ENCODE measurements at places on chromosomes 6 and 20.

- DNase-seq = no peak
These were observed 17.0 kb downstream of the CST9 start for GRCh38 chr20:23588434-23589403.

- DNase-seq = no peak
These were observed 50.6 kb downstream of the RNF24 start for GRCh38 chr20:3964719-3965118.

- no peak for DNase-seq
These were observed 37.4 kb downstream of the CITED2 start for GRCh38 chr6:139337001-139337400.

- no peak for DNase-seq
These were observed 56.2 kb upstream of the RIPOR2 start for GRCh38 chr6:24991810-24992467.

- no peak for DNase-seq
These were observed 48.5 kb downstream of the KIF13A start for GRCh38 chr6:17938901-17939300.

- DNase-seq = no peak
These were observed 377.0 kb upstream of the NOX3 start for GRCh38 chr6:155832596-155832995.

DNA sequence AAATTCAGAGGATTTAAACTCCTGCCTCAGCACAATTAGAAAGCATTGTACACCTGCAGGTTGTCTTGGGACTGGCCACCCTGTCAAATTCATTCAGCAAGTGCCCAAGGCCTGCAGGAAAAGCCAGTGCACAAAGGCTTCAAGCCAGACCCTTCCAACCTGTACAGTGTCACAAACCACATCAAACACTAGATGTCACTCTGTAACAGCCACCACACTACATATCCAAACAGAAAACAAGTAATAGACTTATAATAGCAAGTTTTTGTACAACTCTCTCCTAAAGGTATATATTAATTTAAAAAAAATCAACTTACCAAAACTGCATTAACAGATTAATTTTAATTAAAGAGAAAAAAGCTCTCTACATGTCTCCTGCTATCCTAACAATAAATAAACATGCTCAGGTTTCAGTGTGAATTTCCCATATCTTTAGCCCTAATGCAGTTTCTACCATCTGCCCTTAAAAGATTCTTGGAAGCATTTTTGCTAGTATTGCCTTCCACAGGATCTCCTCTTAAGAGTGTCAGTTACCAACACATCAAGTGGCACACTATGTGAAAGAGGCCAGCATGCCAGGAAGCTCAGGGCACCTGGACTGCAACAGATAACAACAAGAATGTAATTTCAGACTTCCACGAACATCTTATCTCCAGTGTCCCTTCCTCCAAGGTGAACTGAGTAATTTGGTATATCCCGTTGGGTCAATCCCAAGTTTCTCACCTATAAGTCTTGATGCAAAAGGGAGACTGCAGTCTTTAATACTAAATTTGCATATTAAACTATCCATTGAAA is 47.5 kb downstream of the RALGAPA2 start:
- DNase-seq = no peak

GRCh38 chr20:36786663-36787062 is 13.1 kb upstream of the DSN1 start:
- no peak for DNase-seq

- DNase-seq = no peak
These were observed 30.3 kb downstream of the UTRN start for GRCh38 chr6:144315226-144315980.

DNA sequence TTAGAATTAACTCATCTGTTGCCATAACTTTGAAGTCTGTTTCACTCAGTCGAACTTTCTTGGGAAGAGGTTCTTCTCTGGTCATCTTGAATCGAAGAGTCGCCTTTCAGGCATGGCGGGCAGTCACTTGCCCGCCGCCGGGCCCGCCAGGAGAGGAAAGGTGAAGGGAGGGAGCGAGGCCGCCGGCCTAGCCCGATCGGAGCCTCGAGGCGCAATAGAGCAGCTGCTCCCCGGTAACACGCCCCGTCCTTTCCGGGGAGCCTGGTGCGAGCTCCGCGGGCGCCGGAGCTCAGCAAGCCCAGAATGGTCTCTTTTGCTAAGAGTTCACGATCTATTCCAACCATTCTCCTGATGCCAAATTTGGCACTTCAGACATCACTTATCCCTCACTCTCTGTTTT is 591.8 kb downstream of the TFAP2B start:
- DNase-seq = no peak

- no peak for DNase-seq
These were observed 137.6 kb downstream of the RNGTT start for GRCh38 chr6:88825856-88826255.

All from 8988T (cell line).